ENCODE measurements at places on chromosomes 16 and 17.

DNA sequence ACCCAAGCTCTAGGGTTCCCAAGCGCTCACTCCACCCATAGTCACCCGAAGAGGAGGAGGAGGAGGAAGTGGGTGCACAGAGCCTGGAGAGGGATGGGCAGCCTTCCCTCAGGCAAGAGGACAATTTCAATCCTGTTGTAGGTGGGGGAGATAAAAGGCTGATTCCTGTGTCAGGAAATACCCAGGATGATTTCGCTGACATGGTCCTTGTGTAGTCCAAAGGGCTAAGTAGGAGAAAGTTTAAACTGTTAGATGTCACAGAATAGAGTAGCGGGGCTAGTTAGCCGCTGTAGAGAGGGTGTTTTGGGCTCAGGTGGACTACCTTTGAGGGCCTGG is 1.3 kb upstream of the EXOC7 start:
- DNase-seq, result no peak

DNA sequence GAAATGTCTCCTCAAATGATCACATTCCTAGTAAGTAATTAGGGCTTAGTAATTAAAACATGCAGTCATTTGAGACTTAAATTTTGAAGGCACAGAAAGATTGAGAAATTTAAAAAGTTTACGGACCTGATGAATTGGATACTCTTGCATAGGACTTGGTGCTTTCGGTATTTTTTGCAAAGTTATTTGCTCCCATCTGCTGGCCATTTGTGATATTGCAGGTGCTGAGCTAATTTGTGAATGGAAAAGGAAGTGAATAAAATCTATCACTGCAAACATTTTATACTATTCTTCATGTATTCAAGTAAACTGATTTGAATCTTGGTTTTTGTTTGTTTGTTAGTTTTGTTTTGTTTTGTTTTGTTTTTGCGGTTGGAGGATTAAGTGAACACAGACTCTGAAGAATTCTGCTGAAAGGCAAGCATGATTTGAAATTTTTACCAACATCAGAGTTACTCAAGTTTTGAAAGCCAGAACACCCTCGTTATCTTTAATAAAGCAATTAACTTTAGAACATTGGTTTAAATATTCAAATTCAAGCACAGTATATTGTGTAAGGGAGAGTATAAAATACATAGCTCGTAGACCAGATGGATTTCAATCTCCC is 689.5 kb upstream of the RBFOX1 start:
- DNase-seq, result peak; percentile 45

- peak; percentile 72 for DNase-seq
Observed at GRCh38 chr17:71084219-71084618, 914.9 kb downstream of the KCNJ2 start.

DNA sequence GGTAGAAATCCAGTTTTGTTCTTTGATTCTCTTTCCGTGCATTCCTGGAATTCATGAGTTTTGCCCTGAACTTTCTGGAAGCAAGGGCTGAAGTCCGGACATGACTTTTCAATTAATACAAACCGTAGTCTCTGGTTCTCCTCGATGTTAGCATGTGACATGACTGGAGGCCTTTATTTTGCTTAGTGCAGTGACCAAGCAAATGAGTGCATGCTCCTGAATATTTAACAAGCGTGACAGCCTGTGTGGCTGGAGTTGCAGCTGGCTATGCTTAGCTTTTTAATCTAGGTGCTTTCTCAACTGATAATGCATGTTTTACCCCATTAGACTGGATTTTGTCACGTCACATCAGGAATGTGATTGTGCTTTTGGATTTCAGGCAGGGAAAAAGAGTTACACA is 302.1 kb downstream of the MAP2K6 start:
- DNase-seq, result no peak

GRCh38 chr17:18850679-18851078 is 7.3 kb upstream of the PRPSAP2 start:
- no peak for DNase-seq

GRCh38 chr17:31584438-31585279 is 193.2 kb downstream of the RAB11FIP4 start:
- DNase-seq, result no peak

GRCh38 chr16:80664786-80665185 is 124.0 kb downstream of the DYNLRB2 start:
- DNase-seq, result no peak

All from WTC11 (cell line).